Breast epithelium (tissue), 4 donors: ENCODE measurements at places on chromosomes 7 and 10. TPM values are rescaled to one million over a fixed set of nuclear protein-coding genes. Genes with fewer than 3 reads are reported as not detected.

Gene OR6B1
- not detected for total RNA-seq

Gene MEOX2
- total RNA-seq: 6.4 TPM

Gene MARCHF5
- 15.5 TPM for total RNA-seq

Gene RNF32
- 1.3 TPM for total RNA-seq

Gene CLCN1
- not detected for total RNA-seq

Gene ANKRD26
- 13.4 TPM for total RNA-seq

Gene TMEM270
- total RNA-seq: not detected

Gene ZNF92
- total RNA-seq: 28.5 TPM

Gene RAMP3
- 103 TPM for total RNA-seq

Gene ZPBP
- total RNA-seq: not detected

DNA sequence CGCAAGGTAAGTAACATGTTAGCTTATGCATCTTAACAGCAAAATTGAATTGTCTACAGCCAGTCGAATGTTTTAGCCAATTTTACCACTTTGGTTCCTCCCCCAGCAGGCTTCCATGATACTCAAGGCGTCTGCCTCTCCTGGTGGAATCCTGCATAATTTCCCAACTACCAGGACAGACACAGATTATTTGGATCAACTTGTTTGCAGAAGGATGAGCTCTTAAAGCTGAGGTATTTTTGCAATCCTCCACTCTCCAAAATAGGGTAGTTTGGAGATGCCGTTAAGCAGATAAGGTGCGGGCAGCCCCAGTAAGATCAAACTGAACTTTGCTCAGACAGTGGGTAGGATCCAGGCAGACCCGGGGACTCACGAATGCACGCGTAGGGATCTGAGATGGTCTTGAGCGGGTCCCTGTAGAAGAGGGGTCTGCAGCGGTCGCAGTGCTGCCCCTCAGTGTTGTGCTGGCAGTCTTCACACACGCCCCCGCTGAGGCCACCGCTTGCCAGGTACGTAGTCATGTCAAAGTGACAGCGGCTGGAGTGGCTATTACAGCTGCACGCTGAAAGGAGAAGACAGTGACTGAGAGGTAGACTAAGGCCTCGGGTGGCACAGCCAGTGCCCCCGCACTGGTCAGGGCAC, 27.4 kb downstream of the LAMB4 start:
- no peak overlapping the region for H3K27ac ChIP-seq
- H3K36me3 ChIP-seq: no peaks in the 10 kb centered on the region
- H3K4me1 ChIP-seq: no peaks in the 10 kb centered on the region
- no peaks in the 10 kb centered on the region for H3K27me3 ChIP-seq

GRCh38 chr7:150339409-150339809, 2.0 kb downstream of the RARRES2 start:
- H3K27me3 ChIP-seq: no peaks in the 10 kb centered on the region
- H3K4me3 ChIP-seq: peak overlapping the region; percentile 81

DNA sequence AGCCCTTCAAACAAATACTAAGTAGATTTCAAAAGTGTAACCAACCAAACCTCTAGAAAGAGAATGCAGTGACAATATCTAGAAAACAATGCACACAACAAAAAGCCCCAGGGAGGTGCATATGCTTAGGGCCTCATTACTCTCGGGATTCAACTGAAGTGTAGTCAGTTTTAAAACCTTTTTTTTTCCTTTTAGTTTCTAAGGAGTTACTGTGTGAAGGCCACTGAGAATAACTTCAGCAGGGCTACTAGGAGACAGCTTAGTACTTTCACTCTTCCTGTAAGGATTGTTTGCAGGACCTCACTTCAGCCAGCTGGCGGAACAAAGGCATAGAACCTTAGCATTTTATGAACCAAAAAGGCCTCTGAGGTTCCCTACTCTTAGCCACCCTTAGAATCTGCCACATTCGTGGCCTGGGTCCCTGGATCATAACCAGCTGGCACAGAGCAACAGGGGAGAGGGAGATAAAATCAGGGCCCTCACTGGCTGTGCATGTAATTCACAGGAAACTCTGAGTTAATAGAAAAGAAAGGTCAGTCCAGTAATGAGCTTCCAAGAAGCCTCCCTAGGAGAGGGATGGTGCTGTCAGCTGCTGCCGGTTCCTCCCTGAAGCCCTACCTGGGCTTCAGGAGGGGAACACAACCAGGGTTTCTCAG, 3.6 kb downstream of the VOPP1 start:
- H3K27me3 ChIP-seq: no peaks in the 10 kb centered on the region
- no peak overlapping the region for H3K4me3 ChIP-seq
- no peak overlapping the region for H3K27ac ChIP-seq
- no peak for DNase-seq

DNA sequence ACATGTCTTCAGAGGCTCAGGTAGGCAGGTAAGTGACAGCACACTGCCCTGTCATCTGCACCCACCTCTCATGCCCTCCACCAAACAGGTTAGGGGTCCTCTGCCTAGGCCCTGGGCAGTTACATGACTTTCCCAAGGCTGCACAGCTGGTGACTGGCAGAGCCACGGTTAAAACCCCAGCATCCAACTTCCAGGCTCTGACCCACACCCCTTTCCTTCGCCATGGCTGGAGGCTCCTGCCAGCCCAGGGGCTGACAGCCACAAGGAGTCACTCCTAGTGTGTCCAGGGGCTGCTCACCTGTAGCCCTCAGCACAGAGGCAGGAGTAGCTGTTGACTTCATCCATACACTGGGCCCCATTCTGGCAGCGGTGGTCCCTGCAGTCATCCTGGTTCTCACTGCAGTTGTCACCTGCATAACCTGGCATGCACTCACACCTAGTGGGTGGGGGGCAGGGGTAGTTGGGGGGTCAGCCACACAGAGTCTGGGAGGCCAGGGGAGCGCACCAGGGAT, 175.0 kb downstream of the SLIT1 start:
- no peak for DNase-seq
- no peak overlapping the region for H3K4me3 ChIP-seq
- H3K27ac ChIP-seq: no peak overlapping the region

DNA sequence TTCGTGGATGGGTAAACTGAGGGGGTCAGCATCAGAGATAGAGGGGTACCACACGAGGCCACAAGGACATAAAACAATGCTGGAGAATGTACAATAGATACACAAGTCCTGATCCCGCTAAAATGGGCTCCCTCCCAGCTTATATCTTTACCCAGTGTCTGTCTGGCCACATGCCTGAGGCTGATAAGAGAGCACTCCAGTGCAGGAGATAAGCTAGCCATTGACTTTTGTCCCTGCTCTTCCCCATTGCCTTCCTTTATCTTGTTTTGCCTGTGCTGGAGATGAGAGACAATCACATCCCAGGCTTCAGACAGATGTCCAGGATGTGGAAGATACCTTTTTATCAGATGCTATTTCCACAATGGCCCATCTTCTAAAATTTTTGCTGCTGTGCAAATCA, 6.0 kb downstream of the GAD2 start:
- no peak overlapping the region for H3K27ac ChIP-seq
- H3K36me3 ChIP-seq: no peaks in the 10 kb centered on the region
- no peak for DNase-seq
- no peaks in the 10 kb centered on the region for H3K4me1 ChIP-seq
- H3K4me3 ChIP-seq: no peak overlapping the region

- peaks cover 8% of the 10 kb centered on the region for H3K4me1 ChIP-seq
- no peaks in the 10 kb centered on the region for H3K36me3 ChIP-seq
- H3K27ac ChIP-seq: no peak overlapping the region
- H3K4me3 ChIP-seq: no peak overlapping the region
- no peak for DNase-seq
- no peaks in the 10 kb centered on the region for H3K27me3 ChIP-seq
Observed at GRCh38 chr7:151672716-151673115, 153.0 kb upstream of the RHEB start.

- peaks cover 35% of the 10 kb centered on the region for H3K27me3 ChIP-seq
- no peaks in the 10 kb centered on the region for H3K4me1 ChIP-seq
- no peak overlapping the region for H3K27ac ChIP-seq
- no peak for DNase-seq
- H3K4me3 ChIP-seq: peak overlapping the region; percentile 67
- no peaks in the 10 kb centered on the region for H3K36me3 ChIP-seq
Observed at GRCh38 chr7:2688409-2689342, 674 bp downstream of the AMZ1 start.

- peak overlapping the region; percentile 8 for H3K27ac ChIP-seq
- no peaks in the 10 kb centered on the region for H3K36me3 ChIP-seq
- no peaks in the 10 kb centered on the region for H3K4me1 ChIP-seq
Observed at GRCh38 chr10:114288424-114289095, 49.5 kb downstream of the VWA2 start.

- H3K4me3 ChIP-seq: no peak overlapping the region
- no peaks in the 10 kb centered on the region for H3K36me3 ChIP-seq
- H3K27me3 ChIP-seq: no peaks in the 10 kb centered on the region
- no peak overlapping the region for H3K27ac ChIP-seq
- H3K4me1 ChIP-seq: no peaks in the 10 kb centered on the region
Observed at GRCh38 chr10:49645871-49646870, 32.3 kb downstream of the CHAT start.

GRCh38 chr10:26689399-26689798, 8.1 kb upstream of the PDSS1 start:
- H3K4me1 ChIP-seq: no peaks in the 10 kb centered on the region
- no peak overlapping the region for H3K4me3 ChIP-seq
- no peak for DNase-seq
- H3K27me3 ChIP-seq: no peaks in the 10 kb centered on the region

DNA sequence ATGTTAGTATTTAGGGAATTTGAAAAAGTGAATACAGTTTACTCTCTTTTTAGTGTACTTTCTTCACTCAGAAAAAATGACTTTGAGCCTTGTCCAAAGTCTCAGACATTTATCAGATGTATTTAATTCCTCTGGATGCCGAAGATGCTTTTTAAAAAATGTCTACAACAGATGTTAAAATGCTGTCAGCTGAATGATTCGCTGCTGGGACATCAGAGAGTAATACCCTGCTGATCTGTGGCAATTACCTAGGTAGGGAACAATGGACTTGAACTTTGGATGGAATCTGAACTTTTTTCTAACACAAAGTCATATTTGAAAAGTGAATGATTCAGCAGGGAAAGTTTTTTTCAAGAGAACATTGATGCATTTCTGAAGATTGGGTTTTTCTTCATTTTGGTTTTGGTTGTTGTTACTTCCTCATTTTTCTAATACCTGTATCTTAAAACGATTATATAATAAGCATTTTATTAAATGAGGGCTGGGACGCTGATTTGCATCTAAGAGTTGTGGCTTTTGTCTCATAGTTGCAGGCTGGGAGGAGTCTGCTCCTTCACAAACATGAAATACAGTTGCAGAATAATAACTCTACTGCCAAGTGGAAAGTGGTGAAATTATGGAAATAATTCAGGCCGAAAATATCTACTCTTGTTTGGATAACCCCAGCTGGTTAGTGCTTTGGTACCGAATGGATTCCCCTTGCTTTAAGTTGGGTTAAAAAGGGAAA, 98.0 kb downstream of the SPAG6 start:
- no peak overlapping the region for H3K4me3 ChIP-seq
- no peaks in the 10 kb centered on the region for H3K36me3 ChIP-seq
- no peak for DNase-seq
- peaks cover 3% of the 10 kb centered on the region for H3K4me1 ChIP-seq

DNA sequence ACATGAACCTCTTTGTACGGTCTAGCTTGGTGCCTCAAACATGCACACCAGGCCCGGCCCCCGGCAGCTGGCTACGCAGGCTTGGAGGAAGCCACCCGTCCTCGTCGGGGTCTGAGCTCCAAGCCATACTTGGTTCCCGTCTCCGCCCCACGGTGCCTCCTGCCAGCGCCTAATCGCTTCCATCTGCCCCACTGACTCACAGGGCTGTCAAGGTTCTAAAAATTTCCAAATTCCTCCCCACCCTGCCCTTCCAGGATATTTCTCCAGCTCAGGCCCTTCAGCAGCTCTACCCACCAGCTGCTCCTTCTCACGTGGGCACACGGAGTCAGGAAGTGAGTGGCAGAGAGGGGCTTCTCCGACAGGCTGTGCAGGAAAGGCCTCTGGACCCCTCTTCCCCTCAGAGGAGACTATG, 38.8 kb downstream of the TMEM270 start:
- no peak for DNase-seq
- H3K4me3 ChIP-seq: no peak overlapping the region
- H3K36me3 ChIP-seq: no peaks in the 10 kb centered on the region
- H3K27ac ChIP-seq: peak overlapping the region; percentile 21
- H3K4me1 ChIP-seq: no peaks in the 10 kb centered on the region

GRCh38 chr10:125468278-125468677, 214.7 kb downstream of the TEX36 start:
- H3K27me3 ChIP-seq: no peaks in the 10 kb centered on the region
- no peak overlapping the region for H3K27ac ChIP-seq
- peak overlapping the region; percentile 12 for H3K4me3 ChIP-seq
- H3K36me3 ChIP-seq: no peaks in the 10 kb centered on the region
- DNase-seq: no peak

GRCh38 chr7:47520406-47520805, 61.5 kb downstream of the TNS3 start:
- no peaks in the 10 kb centered on the region for H3K36me3 ChIP-seq
- H3K4me1 ChIP-seq: no peaks in the 10 kb centered on the region
- H3K27me3 ChIP-seq: no peaks in the 10 kb centered on the region
- H3K4me3 ChIP-seq: no peak overlapping the region

DNA sequence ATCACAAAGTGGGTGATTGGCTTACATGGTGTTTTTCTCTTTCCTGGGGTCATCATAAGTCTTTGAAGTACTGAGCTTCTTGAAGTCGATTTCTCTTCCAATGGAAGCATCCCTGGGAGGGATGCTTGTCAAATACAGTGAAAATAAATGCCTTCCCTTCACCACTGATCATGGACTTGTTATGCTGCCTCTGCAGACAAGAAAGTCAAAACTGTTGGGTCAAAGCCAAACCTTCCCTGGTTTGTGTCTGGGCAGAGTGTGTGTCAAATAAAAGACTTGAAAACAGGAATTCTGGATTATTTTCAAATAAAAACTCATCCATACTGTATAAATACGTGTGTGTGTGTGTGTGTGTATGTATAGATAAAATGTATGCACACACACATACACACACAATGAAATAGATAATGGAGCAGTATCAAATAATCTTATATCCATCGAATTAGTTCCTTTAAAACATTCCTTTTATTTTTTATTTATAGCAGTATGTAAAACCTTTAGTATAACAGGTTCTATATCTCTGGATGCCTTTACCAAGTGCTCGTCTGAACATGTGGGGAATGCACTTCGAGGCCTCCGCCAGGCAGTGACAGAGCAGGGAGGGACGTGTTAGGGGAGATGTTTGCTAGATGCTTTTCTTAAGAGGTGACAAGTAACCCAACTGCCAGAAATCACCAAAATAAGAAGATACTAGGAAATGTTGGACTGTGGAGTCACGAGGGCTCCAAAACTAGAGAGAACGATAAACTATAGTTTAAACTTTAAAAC, 27.2 kb upstream of the WNT16 start:
- no peak overlapping the region for H3K27ac ChIP-seq
- no peaks in the 10 kb centered on the region for H3K27me3 ChIP-seq
- no peak overlapping the region for H3K4me3 ChIP-seq
- H3K36me3 ChIP-seq: no peaks in the 10 kb centered on the region

GRCh38 chr10:5076615-5077014, 17.6 kb upstream of the AKR1C3 start:
- no peak for DNase-seq
- H3K36me3 ChIP-seq: no peaks in the 10 kb centered on the region
- H3K27me3 ChIP-seq: no peaks in the 10 kb centered on the region

- H3K4me3 ChIP-seq: no peak overlapping the region
- no peaks in the 10 kb centered on the region for H3K27me3 ChIP-seq
- H3K36me3 ChIP-seq: no peaks in the 10 kb centered on the region
- DNase-seq: no peak
Observed at GRCh38 chr10:17563452-17563851, 53.7 kb downstream of the HACD1 start.
